ENCODE measurements at places on chromosomes 7 and 10. TPM values are rescaled to one million over a fixed set of nuclear protein-coding genes. Genes with fewer than 3 reads are reported as not detected.

Gene BHLHA15
- 1.4 TPM for total RNA-seq

Gene ANKRD7
- total RNA-seq: 0.20 TPM

Gene ATAD1
- total RNA-seq: 34.9 TPM

Gene INA
- total RNA-seq: 1.3 TPM

Gene ST8SIA6
- not detected for total RNA-seq

Gene HOXA1
- 0.52 TPM for total RNA-seq

Gene PCDH15
- not detected for total RNA-seq

Gene AGR2
- total RNA-seq: not detected

Gene MYH16
- total RNA-seq: not detected
